ENCODE measurements at places on chromosomes 3 and 15.

GRCh38 chr3:15647611-15648167 is 46.1 kb downstream of the BTD start:
- DNase-seq: peak; percentile 56

DNA sequence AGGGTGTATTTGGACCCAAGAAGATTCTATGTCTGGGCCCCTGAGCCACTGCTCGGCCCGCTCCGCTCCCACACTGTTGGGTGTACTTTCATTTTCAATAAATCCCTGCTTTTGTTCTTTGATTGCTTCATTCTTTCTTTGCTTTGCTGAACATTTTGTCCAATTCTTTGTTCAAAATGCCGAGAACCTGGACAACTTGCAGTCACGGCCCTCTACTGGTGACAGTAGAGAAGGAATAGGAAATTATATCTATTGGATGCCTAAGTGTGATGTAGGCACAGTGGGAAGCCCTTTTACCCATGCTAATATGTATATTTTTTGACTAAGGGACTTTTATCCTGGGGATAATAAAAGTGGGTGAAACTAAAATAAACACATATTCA is 340.8 kb downstream of the LRRC3B start:
- no peak for DNase-seq

GRCh38 chr3:11784971-11785377 is 61.7 kb downstream of the TAMM41 start:
- DNase-seq: no peak

GRCh38 chr15:71256934-71257664 is 141.8 kb downstream of the THSD4 start:
- DNase-seq: no peak

DNA sequence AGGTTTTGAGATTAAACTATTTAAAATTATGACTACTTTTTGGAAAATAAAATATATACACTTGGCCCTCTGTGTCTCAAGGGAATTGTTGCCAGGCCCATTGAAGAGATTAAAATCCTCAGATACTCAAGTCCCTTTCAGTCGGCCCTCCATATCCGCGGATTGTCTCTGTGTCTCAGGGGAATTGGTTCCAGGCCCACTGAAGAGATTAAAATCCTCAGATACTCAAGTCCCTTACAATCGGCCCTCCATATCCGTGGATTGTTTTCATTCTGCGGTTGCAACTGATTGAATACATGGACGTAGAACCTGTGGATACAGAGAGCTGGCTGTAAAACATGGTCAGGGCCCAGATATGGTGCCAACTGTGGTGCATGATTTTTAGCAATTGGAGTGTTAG is 15.7 kb upstream of the LRCH3 start:
- DNase-seq: no peak

- peak; percentile 33 for DNase-seq
These were observed 542 bp downstream of the INKA1 start for GRCh38 chr3:49803465-49804140.

DNA sequence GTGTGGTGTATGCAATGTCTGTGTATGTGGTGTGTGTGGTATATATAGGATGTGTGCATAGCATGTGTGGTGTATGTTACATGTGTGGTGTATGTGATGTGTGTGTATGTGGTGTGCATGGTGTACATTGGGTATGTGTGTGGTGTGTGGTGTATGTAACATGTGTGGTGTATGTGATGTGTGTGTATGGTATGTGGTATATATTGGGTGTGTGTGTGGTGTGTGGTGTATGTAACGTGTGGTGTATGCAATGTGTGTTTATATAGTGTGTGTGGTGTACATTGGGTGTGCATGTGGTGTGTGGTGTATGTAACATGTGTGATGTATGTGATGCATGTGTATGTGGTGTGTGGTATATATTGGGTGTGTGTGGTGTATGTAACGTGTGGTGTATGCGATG is 41.9 kb downstream of the ARRDC4 start:
- DNase-seq: no peak
